ENCODE measurements at places on chromosomes 7 and 10.

DNA sequence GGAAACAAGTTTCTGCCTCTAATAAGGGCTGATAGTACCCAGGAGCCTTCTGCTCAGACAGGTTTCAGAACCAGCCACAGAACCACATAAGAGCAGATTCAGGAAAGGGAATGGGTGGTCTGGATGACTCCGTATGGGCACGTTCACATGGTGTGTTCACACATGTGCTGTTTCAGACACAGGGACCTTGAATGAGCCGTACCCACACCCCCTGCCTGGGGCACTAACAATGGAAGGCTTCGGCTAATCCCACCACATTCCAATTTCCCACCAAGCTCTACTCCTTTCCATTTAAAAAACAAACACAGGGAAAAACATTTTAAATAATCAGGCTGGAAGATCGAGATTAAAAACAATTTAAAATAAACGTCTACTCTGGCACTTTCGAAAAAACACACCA lies 217.3 kb downstream of the GRID1 start:
- DNase-seq = no peak

DNA sequence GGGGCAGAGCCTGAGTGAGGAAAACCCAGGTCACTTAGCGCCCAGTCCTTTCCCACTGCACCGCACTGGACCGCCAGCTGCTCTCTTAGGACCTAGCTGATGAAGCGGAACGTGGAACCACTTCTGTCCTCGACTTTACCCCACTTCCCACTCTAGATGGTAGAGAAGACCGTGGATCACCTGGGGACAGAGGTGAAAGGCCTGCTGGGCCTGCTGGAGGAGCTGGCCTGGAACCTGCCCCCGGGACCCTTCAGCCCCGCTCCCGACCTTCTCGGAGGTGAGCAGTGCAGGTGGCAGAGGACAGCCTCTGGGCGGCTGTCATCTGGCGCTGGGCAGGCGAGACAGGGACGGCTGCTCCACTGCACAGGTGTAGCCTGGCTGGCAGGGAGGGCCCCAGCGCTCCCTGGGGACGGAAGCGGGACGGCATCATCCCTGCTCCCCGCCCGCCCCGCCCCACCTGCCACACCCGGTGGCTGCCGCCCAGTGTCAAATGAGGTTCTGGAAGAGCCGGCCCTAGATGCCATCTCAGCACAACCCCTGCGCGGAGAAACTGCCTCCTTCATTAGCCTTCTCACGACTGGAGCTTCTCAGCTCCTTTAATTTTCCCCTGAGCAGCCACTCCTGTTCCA lies 11.7 kb downstream of the PLAC9 start:
- DNase-seq = peak; percentile 57

GRCh38 chr10:129465796-129466702 lies 992 bp upstream of the MGMT start:
- no peak for DNase-seq

DNA sequence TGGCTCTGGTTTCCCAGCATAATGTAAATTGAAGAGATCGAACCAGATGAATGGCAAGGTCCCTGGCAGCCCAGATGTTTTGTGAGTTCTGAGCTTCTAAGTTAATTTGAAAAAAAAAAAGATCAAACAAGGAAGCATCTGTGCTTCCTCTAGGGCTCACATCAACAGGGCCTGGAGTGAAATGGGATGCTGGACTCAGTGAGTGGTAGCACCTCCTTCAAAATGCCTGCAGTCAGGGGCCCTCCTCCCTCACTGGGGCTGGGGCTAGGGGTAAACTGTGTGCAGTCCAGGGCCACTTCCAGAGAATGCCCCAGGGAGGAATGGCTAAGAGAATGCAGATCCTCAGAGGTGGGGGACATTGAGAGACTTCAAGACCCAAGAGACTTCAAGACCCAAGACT lies 6.0 kb upstream of the CUEDC2 start:
- no peak for DNase-seq

DNA sequence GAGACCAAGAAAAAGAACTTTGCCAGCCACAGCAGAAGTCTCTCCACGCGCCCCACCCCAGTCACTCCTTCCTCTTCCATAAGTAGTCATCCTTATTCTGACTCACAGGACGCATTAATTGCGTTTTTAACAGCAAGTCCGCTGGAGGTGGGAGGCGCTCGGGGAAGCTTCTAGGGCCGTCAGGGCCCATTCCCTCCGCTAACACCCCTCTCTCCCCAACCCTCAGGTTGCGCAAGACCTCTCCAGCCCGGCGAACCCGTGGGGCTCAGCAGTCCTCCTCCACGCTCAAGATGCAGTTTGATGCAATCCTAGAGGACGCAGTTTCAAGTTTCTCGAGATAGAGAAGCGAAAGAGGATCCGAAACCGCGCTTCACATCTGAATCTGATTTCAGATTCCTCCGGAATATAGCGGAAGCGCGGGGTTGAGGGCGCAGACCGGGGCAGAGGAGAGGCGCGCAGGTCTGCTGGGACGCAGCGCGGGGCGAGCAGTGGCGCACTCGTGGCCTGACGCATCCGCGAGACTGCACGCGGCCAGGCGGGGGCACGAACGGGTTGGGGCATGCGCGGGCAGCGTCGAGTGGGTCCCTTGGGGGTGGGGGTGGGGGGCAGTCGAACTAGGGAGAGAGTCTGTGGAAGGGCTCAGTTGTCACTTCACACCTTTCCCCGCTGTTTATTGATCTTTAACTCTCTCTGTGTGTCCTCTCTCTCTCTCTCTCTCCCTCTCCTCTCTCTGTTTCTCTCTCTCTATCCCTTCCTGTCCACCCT lies 37.8 kb upstream of the PSAP start:
- peak; percentile 99 for DNase-seq

DNA sequence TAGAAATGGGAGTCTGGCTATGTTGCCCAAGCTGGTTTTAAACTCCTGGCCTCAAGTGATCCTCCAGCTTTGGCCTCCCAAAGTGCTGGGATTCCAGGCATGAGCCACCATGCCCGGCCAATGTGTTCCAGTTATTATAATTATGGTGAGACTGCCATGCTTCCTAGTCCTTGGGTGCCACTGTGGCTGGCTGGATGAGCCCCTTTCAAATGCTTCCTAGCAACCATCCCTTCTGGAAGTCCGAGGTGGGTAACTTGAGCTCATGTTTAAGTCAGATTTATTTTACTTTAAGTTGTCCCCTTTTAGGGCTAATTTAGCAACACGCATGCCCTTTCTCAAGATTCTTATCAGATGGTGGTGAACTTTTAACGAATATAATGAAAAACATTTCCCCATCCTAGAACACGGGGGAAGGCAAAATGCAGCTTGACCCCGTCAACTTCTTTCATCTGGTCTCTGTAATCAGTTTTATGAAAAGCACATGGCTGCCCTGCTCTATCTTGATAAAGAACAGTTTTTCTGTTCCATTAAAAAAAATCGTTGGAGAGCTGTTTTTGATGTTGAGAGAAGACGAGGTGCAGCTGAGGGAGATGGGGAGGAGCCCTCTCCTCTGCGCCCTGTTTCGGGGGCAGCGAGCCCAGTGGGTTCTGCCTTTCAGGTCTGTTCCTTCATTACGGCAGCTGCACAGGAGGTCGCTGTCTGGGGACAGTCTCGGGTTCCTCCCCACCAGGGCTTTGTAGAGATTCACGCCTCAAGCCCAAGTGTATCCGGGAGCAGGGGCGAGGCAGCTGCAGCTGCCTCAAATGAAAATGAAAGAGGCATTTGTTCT lies 61.0 kb upstream of the MKI67 start:
- no peak for DNase-seq

DNA sequence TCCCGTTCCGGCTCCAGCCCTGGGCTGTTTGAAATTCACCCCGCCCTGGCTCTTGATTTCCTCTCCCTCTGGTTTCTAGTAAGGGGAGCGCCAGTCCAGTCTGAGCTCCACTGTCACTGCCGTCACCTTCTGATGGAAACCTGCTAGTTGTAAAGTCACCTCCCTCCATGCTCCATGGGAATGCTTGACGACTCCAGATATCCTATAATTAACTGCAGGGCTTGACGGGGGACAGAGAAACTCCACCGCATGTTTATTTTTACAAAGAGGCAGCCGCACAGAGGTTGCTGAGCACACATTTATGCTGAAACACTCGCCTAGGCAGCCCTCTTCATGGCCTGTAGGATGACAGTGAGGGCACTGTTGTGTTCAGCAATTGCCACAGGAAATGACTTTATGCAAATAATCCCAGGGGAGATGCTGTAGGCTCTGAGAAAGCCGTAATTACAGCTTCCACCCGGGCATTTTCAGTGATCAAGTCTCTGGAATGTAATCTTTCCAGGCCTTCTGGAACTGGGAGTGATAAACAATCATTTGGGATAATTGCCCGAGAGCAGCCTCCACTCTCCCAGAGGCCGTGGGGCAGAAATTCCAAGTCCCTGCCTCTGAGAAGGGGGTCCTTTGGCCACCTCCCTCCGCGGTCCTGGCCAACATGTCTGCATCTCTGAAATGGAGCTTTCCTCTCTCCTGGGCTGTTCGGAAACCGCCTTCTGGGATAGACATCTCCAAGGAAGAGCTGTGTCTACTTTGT lies 300.5 kb downstream of the KLF6 start:
- no peak for DNase-seq

DNA sequence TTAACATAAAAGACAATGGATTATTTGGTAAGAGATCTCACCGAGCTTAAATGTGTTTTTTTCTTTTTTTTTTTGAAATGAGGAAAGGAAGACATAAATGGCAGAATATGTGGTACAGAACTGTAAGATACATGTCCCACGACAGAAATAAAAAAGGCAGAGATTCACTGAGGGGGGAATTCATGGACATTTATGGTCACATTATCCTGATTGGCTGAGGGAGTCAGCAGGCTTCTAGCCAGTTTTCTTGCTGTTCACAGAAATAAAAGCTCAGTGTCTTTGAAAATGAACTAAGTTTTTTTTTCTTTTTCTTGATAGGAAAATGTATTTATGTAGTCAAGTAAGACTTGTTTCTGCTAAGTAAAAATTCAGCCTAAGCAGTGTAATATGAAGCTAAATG lies 8.2 kb upstream of the FAS start:
- no peak for DNase-seq

- no peak for DNase-seq
Measured at GRCh38 chr10:108412323-108412722, 1247.8 kb upstream of the SORCS1 start.

Data from suppressor macrophage (primary cell).